ENCODE measurements at places on chromosomes 3 and 15.

DNA sequence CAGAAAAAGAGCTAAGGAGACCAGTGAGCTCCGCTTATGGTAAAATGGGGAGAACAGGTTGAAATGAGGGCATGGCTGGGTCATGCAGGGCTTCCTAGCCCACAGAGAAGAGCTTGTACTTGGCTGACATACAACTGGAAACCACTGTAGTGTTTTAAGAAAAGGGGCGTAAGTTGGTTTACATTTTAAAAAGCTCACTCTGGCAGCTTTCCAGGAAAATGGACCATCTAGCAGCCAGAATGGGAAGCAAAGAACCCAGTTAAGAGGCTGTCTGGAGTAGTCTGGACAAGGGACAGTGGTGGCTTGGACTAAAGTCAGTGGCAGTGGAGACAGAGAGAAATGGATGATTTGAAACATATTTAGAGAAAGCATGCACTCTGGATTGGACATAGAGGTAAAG lies 1.9 kb downstream of the MORC1 start:
- no peak for DNase-seq

DNA sequence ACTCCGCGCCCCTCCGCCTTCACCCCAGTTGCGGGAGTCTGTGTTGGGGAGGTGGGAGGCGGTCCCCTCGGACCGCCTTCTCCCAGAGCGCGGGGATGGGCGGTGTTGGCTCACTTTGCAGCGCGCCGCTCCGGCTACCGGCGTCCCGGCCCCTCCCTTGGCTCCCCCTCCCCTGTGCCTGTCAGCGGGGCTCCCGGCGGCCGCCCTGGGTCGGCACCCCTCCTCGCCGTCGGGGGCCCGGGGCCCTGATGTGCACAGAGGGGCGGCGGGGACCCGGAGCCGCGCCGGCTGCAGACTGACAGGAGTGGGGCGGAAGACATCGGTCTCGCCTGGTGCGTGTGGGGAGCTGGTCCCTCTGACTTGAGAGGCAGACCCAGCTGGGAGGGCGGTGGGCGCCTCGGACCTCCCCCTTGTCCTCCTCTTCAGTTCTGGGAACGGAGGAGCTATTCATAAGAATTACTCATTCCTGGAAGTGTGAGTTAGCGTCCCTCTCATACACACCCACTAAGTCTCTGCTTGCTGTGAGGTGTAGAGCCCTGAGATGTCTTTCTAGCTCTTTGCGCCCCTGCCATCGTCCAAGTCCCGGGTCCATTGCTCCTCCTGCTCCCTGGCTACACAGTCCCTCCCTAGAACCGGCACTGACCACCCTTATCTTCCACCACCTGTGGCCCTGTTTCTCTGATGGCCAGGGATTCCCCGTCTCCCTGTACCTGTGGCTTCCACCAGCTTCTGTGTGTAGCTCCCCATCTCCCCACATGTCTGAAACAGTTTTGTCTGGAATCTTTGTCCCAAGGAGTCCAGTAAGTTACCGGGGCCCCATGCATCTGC lies 42.3 kb upstream of the ROPN1 start:
- no peak for DNase-seq

GRCh38 chr3:34382859-34383258 lies 584.4 kb downstream of the PDCD6IP start:
- DNase-seq: no peak

- no peak for DNase-seq
Measured at GRCh38 chr15:59157396-59157795, 49.2 kb upstream of the LDHAL6B start.

GRCh38 chr3:44961888-44962287 lies 14.1 kb downstream of the ZDHHC3 start:
- DNase-seq: no peak

GRCh38 chr15:66456211-66456610 lies 41.4 kb downstream of the SNAPC5 start:
- no peak for DNase-seq

GRCh38 chr15:63218100-63218808 lies 28.8 kb downstream of the RAB8B start:
- DNase-seq: no peak

DNA sequence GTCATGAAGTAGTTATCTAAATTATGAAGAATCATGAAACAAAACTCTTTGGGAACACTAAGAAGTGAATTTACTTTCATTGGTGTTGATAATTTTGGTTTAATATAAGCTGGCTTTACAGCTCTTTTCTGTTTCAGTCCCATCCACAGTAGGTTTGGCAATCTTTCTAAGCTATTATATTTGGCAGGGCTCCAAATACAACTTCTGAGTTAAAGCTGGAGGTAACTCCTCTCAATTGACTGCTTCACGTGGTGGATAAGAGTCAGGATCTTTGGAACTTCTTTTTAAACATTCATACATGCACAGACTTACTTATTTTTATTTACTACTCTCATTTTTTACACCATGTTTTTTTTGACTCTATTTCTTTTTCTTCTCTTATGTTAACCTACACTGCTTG lies 106.5 kb upstream of the EPHA3 start:
- no peak for DNase-seq

DNA sequence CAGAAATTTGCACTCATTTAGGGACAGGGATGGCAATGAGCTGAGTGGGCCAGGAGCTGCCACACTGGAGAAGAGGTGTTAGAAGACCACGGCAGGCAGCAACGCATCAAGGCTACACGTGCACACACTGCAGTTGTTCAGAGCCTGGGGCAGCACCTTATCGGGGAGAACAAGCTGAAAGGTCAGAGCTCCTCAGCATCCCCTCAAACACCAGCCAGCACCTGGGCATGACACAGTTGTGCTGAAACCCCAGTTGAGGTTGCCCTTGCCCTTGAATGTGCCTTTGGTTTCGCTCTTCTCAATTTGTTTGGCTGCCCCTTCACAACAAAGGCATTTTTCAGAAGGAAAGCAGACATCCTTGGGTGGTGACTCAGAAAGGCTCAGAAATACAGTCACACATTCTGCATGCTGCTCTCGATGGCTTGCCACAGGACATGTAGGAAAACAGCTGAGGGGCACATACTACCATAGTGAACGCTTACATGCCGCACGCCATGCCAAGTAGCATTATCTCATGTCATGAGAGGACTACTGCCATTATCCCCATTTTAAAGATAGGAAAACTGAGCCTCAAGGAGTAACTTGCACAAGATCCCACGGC lies 57.6 kb downstream of the ST8SIA2 start:
- no peak for DNase-seq

DNA sequence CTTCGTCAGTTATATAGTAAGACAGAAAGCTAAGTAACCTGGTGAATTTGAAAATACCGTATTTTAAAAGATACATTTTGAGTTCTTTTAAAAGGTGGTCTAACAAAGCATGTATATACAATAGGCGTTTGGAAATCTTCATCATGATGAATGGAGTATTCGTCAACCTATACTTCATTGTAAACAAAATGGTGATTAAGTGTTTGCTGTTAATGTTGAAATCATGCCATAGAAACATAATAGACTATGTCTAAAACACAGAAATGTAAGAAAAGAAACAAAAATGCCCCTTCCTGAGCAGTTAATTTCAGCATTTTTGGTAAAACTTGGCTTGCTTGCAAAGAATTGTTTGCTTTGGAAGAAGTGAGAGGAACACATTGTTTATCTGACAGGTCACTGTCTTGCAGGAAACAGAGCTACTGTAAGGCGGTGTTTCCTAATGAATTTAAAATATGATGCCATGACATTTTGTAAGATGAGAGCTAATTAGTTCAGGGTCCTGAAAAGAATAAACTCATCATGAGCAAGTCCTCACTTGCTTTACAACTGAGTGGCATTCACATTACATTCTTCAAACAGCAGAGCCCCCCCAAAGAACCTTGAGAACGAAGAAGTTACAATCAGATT lies 126.7 kb downstream of the SERPINI1 start:
- no peak for DNase-seq

GRCh38 chr3:178457511-178457910 lies 78.7 kb upstream of the KCNMB2 start:
- DNase-seq: no peak

DNA sequence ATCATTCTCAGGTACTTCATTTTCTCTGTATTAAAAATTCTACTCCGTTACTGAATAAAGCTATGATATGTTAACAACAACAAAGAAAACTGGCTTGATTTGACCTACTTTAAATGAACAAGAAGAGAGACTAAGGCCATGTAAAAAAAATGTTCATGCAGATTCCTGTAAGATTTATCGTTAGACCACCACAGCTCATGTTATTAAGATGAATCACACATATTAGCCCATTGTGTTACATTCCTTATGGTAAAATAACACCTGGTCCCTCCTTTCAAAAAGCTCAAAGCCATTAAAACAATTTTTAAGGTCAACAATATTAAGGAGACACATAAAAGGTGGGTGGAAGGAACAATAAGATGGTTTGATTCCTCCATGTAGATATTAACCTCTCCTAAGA lies 6.3 kb downstream of the THOC7 start:
- no peak for DNase-seq

DNA sequence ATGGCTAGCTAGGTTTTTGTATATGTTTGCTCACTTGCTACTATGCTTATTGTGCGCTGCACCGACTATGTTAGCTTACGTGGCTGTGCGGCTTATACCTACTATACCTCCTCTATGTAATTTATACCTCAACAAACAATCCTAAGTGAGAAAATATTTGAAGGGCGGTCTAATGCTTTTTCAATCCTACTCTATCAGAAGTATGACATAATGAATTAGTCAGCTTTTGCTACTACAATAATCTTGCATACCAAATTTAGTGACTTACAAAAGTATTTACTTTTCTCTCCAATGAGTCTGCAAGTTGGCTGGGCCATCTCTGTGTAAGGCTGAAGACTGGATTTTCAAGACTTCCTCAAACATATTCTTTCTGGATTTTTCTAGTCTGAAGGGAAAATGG lies 391.2 kb upstream of the NECTIN3 start:
- no peak for DNase-seq

- no peak for DNase-seq
Measured at GRCh38 chr3:126419886-126420786, 25.4 kb downstream of the CFAP100 start.

DNA sequence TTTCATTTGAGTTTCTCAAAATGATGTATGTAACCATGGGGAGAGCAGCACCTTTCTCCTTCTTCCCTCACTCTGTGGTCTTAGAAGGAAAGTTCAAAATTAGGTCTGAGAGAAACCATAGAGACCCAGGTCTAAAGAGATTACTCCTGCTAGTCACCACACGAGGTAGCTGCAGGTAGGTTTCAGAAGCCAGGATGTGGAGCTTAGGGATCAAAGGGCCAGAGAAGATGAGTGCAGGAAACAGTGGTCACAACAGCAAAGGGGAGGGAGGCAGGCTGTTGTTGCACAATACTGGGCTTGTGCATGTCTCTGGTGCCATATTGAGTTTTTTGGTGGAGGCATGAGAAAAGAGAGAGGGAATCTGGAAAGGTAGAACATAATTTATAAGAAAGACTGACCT lies 583.6 kb downstream of the AGBL1 start:
- DNase-seq: no peak

DNA sequence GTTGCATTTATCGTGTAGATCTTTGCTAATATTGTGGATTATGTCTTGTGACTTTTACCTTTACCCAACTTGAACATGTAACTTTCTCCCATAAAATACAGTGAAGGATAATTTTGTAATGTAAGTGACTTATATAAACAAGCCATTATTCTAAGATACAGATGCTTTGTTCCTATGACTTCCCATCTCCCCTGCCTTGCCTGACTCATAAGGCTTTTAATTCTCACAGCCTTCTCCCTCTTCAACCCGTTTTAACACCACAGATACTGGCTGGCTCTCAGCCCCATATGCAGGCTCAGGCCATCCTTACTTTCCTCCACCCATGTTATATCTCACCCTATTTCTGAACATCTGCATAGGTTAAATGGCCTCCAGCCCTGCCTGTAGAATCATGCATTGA lies 4.1 kb downstream of the CCNDBP1 start:
- DNase-seq: no peak

DNA sequence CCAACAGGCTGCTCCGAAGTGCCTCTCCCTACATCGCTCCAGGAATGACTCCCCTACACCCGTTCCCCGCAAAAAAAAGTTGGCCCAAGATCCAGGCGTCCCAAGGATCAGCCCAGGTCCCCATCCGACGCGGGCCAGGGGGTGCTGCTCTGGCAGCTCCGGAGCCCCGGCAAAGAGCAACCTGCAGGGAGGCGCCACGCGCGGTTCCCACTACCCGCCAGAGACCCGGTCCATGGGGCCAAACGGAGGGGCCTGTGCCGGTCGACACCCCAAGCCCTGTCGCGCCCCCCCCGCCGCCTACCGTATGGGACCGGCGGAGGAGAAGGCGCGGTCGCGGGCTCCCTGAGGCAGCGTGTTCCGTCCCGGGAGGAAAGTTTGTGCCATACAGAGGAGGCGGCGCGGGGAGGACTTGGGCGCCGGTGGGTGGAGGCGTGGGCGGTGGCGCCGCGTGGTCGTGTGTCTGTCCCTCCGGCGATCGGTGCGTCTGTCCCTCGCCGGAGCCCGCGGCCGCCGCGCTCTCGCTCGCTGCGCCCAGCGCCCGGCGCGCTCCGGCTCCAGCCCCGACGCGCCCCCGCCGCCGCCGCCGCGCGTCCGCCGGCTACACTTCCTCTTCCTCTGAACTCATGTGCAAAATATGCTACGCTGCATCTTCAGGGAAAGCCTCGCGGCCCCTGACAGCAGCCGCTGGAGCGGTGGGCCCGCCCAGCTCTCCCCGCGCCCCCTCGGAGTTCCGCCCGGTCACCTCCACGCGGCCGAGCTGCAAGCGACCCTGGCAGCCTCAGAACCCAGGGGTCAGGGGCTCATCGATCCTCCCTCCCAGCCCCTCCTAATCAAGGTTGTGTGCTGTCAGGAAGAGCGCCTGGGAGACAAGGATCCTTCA lies at the start of gene RFTN1:
TSS of gene RFTN1 (minus strand) at position 559 of the 880 bp plus-strand sequence. CDS start 19,830 bp downstream, outside the sequence.
- DNase-seq: peak; percentile 9

- DNase-seq: no peak
Measured at GRCh38 chr3:190593075-190593474, 79.2 kb downstream of the IL1RAP start.

GRCh38 chr15:87365186-87365585 lies 891.4 kb downstream of the NTRK3 start:
- no peak for DNase-seq

DNA sequence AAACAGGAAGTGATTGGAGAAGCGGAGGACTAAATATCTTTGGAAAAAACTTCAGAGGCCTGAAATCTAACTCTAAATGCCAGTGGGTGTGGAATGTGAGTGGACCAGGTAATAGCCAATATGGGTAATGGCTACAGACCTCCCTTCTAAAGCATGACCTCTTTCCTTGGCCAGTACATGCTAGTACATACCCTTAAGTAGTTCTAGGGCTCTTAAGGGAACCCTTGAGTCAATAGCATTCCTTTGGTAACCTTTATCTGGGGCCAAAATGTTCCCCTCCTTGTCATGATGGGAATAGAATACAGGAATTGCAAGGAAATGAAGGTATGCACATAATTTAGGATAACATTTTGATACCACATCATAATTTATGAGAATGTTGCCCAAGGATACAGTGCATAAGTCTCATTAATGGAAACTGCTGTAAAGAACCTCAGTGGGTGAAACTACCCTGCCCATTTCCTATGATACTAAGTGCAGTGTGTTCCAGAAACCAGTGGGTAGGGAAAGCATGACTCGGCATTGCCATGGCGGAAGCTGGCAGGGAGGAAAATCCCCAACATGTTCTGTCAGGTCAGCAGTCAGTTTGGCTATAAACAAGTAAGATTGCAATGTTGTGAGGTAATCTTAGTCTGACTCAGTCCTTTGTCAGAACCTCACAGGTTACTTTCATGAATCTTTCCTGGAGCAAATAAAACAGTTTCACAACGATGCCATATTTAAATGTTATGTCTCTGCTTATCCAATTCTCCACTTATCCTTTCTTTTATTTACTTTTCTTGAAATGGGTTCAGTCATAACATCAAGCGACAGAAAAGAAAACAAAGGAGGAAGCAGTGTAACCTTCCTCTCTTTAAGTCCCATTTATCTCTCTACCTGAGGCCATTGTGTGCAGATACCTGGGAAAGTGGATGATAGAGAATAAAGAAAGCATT lies 23.5 kb upstream of the RAP2B start:
- DNase-seq: no peak

Measured in stimulated activated CD8-positive, alpha-beta memory T cell treated with anti-CD3 and anti-CD28 coated beads, Interleukin-2, amount 100 ng/mL, for 1 hour (primary cell).